Stimulated activated naive B cell treated with anti-CD40 and anti-IgM and Interleukin-4, amounts not matched to agents 10 μg/mL and 1 μg/mL and 100 μg/mL, for 72 hours (primary cell): ENCODE measurements at places on chromosomes 5 and 9.
A peak's percentile ranks its signal among the peaks of the same experiment; 100 is the strongest.

- peak; percentile 47 for DNase-seq
- H3K4me1 ChIP-seq: peaks cover 19% of the 10 kb centered on the region
- H3K36me3 ChIP-seq: no peaks in the 10 kb centered on the region
- H3K27me3 ChIP-seq: peaks cover 9% of the 10 kb centered on the region
- H3K27ac ChIP-seq: peak overlapping the region; percentile 75
Measured at GRCh38 chr5:108681079-108681921, 66.4 kb upstream of the FER start.

DNA sequence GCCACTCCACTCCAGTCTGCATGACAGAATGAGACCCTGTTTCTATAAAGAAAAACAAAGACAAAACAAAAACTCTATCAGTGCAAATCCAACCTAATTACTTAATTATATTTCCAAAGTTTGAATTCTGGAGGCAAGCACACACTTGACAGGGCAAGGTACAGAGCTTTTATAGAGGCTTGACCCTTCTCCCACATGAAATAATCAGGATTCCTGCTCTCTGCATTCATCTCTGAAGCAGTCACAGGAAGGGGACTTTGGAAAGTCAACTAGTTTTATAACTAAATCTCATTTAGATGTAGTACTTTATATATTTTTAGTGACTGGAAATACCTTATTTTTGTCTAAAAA, 91.9 kb upstream of the CHD1 start:
- H3K27ac ChIP-seq: no peak overlapping the region
- peaks cover 9% of the 10 kb centered on the region for H3K4me1 ChIP-seq
- no peak overlapping the region for H3K4me3 ChIP-seq
- no peak for DNase-seq
- no peaks in the 10 kb centered on the region for H3K27me3 ChIP-seq
- H3K36me3 ChIP-seq: no peaks in the 10 kb centered on the region

DNA sequence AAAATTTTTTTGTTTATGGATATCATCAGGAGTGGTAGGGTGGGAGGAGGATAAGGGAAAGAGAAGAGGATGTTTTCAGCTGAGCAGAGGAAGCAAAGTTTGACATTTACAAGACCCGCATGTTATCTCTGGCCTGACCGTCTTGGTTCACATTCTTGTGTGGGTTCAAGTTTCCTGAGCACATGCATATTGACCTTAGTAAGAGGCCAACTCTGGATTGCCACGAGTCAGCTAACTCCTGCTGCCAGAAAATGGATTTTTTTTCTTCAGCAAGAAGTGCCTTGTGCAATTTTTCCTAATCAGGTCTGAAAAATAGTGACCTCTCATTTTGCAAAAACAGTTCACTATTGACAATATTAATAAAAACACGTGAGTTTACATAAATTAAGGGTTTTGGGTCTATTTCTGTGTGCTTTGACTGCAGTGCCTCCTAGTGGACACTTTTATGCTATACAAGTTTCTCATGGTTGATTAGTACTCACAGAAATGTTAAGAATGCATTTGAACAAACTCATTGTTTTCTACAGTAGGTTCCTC, 27.1 kb upstream of the BASP1 start:
- H3K27me3 ChIP-seq: peaks cover 13% of the 10 kb centered on the region
- H3K27ac ChIP-seq: no peak overlapping the region
- H3K4me3 ChIP-seq: no peak overlapping the region
- DNase-seq: no peak
- no peaks in the 10 kb centered on the region for H3K36me3 ChIP-seq

- no peak overlapping the region for H3K4me3 ChIP-seq
- no peaks in the 10 kb centered on the region for H3K27me3 ChIP-seq
- no peaks in the 10 kb centered on the region for H3K36me3 ChIP-seq
- no peaks in the 10 kb centered on the region for H3K4me1 ChIP-seq
- DNase-seq: no peak
Measured at GRCh38 chr9:86807367-86807976, 139.8 kb downstream of the GAS1 start.

- H3K27me3 ChIP-seq: no peaks in the 10 kb centered on the region
- no peak for DNase-seq
- H3K27ac ChIP-seq: no peak overlapping the region
Measured at GRCh38 chr5:31674371-31674951, 35.5 kb downstream of the PDZD2 start.

DNA sequence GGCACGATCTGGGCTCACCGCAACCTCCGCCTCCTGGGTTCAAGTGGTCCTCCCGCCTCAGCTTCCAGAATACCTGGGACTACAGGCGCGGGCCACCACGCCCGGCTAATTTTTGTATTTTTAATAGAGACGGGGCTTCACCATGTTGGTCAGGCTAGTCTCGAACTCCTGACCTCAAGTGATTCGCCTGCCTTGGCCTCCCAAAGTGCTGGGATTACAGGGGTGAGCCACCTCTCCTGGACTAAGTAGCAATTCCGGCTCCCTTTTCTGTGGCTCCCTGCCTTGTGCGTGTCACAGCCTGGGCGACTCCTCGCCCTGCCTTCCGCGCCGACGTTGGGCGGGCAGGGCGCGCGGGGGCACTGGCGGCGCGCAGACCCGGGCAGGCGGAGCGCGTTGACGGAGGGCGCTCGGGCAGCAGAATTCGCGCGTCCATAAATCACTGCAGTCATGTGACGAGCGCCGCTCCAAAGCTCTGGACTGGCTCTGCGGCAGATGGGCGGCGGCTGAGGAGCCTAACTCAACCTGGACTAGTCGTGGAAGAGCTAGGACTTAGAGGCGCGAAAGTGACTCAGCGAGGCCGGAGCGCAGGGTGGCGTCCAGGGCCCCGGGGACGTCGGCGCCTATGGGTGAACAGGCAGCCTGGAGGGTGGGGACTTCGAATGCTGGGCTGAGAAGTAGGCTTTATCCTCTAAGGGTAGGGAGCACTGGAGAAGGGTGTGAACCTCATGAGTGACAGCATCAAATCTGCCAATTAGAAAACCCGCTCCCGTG, 1.4 kb upstream of the CIZ1 start:
- no peak overlapping the region for H3K27ac ChIP-seq
- no peak for DNase-seq
- no peaks in the 10 kb centered on the region for H3K27me3 ChIP-seq
- peaks cover 9% of the 10 kb centered on the region for H3K36me3 ChIP-seq
- peak overlapping the region; percentile 32 for H3K4me3 ChIP-seq
- H3K4me1 ChIP-seq: peaks cover 13% of the 10 kb centered on the region

DNA sequence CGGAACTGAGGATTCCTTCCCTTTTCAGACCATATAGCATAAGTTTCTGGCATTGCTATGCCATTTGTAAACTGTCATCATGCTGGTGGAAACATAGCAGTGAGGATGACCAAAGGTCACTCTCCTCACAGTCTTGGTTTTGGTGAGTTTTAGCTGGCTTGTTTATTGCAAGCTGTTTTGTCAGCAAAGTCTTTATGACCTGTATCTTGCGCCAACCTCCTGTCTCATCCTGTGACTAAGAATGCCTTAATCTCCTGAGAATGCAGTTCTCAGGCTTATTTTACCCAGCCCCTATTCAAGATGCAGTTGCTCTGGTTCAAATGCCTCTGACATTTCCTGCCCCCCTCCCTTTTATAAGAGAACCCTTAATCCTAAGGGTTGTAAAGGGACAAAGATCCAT, 26.7 kb upstream of the GRIA1 start:
- no peaks in the 10 kb centered on the region for H3K4me1 ChIP-seq
- no peak overlapping the region for H3K4me3 ChIP-seq
- DNase-seq: no peak
- H3K36me3 ChIP-seq: no peaks in the 10 kb centered on the region
- no peaks in the 10 kb centered on the region for H3K27me3 ChIP-seq

DNA sequence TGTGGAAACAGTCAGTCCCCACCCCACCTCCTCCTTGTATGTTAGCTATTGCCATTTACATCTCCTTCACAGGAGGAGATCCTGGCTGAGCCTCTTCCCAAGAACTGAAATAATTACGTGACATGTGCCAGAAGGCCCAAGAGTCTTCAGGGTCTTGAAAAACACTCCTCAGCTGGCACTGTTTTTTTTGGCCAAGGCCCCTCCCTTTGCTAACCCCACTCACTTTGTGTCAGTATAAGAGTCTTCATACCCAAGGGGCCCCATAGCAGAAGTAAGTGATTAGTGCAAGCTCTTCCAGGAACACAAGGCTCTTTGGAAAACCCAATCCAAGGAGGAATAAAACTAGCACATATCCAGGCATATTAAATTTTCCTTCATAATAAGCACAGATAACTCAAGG, 5.7 kb upstream of the LARP1 start:
- no peak for DNase-seq
- H3K4me1 ChIP-seq: peaks cover 5% of the 10 kb centered on the region
- no peak overlapping the region for H3K27ac ChIP-seq
- no peaks in the 10 kb centered on the region for H3K36me3 ChIP-seq

- H3K4me1 ChIP-seq: no peaks in the 10 kb centered on the region
- peaks cover 15% of the 10 kb centered on the region for H3K27me3 ChIP-seq
Measured at GRCh38 chr5:174386846-174387245, 337.5 kb upstream of the MSX2 start.

GRCh38 chr9:104740621-104741020, 6.9 kb upstream of the NIPSNAP3A start:
- no peak overlapping the region for H3K4me3 ChIP-seq
- H3K4me1 ChIP-seq: peaks cover 20% of the 10 kb centered on the region
- H3K27ac ChIP-seq: no peak overlapping the region
- H3K36me3 ChIP-seq: no peaks in the 10 kb centered on the region
- H3K27me3 ChIP-seq: no peaks in the 10 kb centered on the region

DNA sequence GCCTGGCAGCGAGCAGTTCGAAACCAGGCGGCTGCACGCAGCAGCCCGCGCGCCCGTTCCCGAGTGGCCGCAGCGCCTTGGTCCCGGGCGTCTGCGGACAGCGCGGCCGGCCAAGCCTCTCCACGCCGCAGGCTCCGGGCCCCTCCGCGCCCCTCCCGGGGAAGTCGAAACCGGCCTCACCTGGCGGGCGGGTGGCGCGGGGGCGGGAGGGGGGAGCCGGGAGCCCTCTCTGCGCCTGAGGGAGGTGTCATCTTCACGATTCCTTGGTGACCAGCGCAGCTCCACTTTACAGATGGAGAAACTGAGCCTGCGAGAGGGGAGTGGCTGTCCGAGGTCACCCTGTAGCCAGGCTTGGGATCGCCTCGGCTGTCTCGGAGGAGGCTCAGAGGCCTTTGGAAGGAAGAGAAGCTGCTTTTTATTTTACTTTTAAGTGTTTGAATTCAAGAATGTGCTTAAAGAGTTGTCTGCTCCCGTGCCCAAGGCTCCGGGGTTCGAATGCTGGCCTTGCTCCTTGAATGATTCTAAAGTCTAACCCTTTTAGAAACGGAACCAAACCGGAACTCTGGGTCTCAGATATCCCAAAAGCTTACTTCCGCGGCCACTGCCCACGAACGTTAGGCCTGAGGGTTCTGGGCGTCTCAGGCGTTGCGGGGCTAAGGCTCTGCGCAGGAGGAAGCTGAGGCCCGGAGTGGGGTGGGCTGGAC, 662 bp downstream of the SUSD3 start:
- H3K4me1 ChIP-seq: peaks cover 51% of the 10 kb centered on the region
- no peaks in the 10 kb centered on the region for H3K36me3 ChIP-seq
- no peak for DNase-seq
- H3K27ac ChIP-seq: peak overlapping the region; percentile 92
- H3K27me3 ChIP-seq: no peaks in the 10 kb centered on the region
- H3K4me3 ChIP-seq: peak overlapping the region; percentile 85

DNA sequence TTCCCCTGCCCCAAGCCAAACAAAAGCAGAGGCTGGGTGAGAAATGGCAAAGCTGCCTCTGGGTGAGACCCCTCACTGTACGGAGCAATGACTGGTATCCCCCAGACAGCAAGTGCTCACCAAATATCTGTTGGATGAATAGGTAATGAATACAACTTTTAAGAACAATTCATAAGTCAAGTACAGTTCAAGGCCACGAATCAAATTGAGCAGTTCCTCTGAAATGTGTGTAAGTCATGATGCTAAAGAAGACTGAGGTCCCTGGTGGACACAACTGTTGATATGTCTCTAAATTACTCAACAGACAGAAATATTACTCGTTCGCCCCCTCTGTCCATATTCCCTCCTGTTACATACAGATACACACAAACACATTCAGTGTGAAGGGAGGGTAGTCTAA, 160.7 kb downstream of the GLIS3 start:
- no peaks in the 10 kb centered on the region for H3K4me1 ChIP-seq
- H3K27me3 ChIP-seq: peaks cover 14% of the 10 kb centered on the region
- H3K36me3 ChIP-seq: no peaks in the 10 kb centered on the region
- no peak for DNase-seq

DNA sequence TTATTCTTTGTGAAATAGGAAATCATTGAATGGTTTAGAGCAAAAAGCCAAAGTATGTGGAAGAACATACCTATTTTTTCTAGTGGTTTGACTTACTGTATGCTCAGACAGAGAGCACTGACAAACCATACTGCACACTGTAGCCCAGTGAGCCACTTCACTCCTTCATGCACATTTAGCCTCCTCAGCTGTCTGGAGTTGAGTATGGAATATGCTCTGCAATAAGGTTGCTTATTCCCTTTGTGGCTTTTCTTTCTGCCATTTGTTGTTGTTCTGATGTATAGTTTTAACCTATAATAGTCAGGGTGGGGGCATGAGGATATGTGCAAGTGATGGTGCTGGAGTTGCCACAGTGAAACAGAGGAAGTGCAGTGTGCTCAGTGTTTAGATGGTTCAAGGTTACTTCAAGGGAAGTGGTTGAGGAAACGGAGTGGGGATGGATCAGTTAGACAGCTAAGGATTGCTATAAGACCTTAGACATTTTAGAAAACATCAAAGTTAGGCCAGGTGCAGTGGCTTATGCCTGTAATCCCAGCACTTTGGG, 100.7 kb downstream of the CDC42SE2 start:
- peaks cover 66% of the 10 kb centered on the region for H3K36me3 ChIP-seq
- H3K4me1 ChIP-seq: peaks cover 23% of the 10 kb centered on the region
- DNase-seq: no peak
- peak overlapping the region; percentile 0 for H3K27ac ChIP-seq
- H3K27me3 ChIP-seq: no peaks in the 10 kb centered on the region

GRCh38 chr5:142506046-142506445, 179.8 kb downstream of the FGF1 start:
- peaks cover 22% of the 10 kb centered on the region for H3K27me3 ChIP-seq
- H3K36me3 ChIP-seq: no peaks in the 10 kb centered on the region
- H3K4me1 ChIP-seq: peaks cover 7% of the 10 kb centered on the region

- DNase-seq: no peak
- H3K27me3 ChIP-seq: peaks cover 24% of the 10 kb centered on the region
- H3K4me3 ChIP-seq: no peak overlapping the region
- peaks cover 24% of the 10 kb centered on the region for H3K4me1 ChIP-seq
- no peak overlapping the region for H3K27ac ChIP-seq
- H3K36me3 ChIP-seq: no peaks in the 10 kb centered on the region
Measured at GRCh38 chr9:107484117-107484723, 5.3 kb downstream of the KLF4 start.

DNA sequence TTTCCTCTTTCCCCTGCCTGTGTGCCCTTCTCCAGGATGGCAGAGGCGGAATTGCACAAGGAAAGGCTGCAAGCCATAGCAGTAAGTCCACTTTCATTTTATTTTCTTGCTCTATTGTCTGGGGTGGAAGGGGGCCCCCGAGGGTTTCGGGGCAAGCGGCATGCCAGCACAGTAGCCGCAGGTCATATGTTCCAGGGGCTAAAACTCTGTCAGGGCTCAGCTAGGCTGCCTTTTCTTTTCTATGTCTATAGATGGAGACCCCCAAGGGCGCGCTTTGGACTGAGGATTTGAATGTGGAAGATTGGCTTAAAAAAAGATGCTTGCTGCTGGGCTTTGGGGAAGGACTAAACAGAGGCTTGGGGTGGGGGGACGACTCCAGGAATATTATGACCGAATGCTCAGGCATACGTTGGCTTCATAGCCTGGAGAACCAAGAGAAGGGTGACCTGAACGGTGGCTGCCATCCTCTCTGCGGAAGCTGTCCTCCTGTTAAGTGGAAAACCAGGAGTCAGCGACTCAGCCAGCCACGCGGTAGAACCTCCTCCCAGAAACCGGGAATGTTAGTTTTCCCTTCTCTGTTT, 545 bp downstream of the PALM2AKAP2 start:
- no peak overlapping the region for H3K27ac ChIP-seq
- peak overlapping the region; percentile 58 for H3K4me3 ChIP-seq
- DNase-seq: no peak
- no peaks in the 10 kb centered on the region for H3K4me1 ChIP-seq
- no peaks in the 10 kb centered on the region for H3K36me3 ChIP-seq
